ENCODE measurements at places on chromosomes 12 and 14.

GRCh38 chr12:65205886-65206285 is 36.5 kb downstream of the LEMD3 start:
- no peak for DNase-seq

DNA sequence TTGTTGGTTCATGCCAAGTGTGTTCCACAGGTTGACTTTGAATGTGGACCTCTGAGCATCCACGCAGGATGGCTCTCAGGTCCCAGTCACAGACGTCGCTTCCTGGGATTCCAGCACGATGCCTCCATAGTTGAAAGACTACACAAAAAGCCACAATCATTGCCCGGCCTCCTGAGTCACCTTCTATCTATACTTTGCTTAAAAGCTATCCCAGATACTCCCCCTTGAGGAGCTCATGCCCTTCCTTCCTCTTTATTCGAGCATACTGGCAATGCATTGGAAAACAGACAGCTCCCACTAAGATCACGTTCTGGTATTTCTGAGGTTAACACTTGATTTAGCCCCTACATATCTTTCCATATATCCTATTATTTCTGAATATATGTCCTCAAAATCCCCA is 40.1 kb downstream of the ZNF664 start:
- no peak for DNase-seq

- DNase-seq: no peak
Observed at GRCh38 chr12:1050059-1050707, 59.2 kb downstream of the ERC1 start.

DNA sequence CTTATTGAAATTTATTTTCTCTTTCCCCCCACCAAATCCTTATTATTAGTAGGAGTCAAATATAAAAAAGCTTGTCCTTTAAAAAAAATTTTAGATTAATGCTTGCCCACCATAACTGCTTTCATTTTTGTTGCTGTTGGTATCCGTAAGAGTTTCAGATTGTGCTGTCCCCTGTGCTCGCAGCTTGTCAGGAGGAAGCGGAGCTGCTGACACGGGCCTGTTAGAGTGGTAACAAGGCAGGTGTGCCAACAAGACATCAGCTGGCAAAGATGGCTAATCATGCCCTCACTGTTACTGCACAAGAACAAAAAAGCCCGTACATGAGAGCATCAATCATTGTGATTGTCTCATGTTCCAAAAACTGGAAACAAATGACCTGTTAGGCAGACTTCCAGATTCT is 148.4 kb downstream of the ALG10B start:
- no peak for DNase-seq

DNA sequence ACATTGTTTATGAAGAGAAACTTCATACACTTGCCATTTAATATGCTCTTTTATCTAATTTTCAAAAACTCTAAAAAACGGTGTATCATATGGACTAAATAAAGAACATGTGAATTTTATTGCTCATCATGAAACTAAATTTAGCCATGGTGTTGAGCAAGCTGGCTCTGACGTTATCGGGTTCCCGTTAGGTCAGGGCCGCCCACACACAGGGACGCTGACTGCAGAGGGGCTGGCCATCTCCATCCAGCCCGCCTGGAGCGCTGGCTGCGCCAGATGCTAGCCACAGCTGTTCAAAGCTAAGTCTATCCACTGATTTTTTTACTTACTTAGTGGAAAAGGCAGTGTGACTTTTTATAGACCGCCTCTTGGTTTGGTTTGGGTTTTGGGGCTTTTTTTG is 36.5 kb upstream of the DYNC1H1 start:
- DNase-seq: peak; percentile 13

GRCh38 chr14:68089146-68089731 is 269.7 kb downstream of the RAD51B start:
- DNase-seq: no peak

GRCh38 chr12:88982694-88983093 is 369.6 kb downstream of the DUSP6 start:
- no peak for DNase-seq

GRCh38 chr12:132827763-132828703 is 636 bp downstream of the GOLGA3 start:
- no peak for DNase-seq

GRCh38 chr12:31966558-31967205 is 7.5 kb downstream of the RESF1 start:
- no peak for DNase-seq

- DNase-seq: no peak
Observed at GRCh38 chr14:100307766-100308426, 1.7 kb upstream of the SLC25A29 start.

GRCh38 chr12:75900781-75901254 is 130.8 kb downstream of the PHLDA1 start:
- no peak for DNase-seq

GRCh38 chr12:56941299-56942017 is 7.2 kb upstream of the SDR9C7 start:
- DNase-seq: no peak

DNA sequence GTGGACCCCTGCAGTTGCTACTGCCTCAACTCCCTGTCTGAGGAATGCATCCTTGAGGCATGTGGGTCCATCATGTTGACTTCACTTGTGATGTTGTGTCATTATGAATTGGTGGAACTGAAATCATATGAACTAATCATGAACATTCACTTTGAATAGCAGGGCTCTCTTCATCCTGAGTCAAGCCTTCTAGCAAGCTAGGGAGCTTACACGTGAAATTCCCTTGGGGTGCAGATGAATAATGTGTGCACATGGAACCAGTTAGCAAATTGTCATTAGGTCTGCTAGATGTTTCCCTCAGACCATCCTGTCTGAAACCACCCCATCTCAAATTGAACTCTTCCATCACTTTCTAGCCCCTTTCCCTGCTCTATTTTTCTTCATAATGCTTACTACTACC is 3.6 kb downstream of the COQ6 start:
- no peak for DNase-seq

DNA sequence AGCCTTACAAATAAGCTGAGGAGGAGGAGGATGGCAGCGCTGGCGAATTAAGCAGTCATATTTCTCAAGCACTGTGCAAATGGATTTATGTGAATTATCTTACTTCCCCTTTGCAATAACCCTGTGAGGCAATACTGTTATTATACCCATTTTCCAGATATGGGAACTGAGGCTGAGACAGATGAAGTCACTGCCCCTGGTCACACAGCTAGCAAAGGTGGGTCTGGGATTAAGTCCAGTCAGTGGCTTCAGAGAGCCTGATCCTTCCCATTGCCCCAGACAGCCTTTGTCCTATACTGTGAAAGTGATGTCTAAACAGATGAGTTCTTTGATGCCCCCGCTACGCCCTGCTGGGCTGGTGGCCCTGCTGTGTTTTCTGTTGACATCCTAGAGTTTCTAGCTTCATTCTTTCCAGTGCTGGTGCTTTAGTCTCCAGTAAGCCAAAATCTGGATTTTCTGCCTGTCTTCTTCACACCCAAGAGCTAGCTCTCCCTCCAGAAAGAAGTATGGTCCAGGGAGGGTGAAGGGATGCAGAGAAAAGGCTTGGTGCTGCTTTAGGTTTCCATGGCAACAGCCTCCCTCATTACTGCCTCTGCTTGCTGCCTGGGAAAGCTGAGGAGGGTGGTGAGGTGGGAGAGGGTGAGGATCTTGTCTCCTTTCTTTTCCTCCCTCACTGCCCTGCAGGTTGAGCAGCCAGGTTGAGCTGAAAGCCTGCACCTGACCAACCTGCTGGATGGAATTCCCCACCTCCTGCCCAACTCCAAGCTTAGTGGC is 30.7 kb downstream of the TMEM63C start:
- no peak for DNase-seq

Measured in CD4-positive, alpha-beta T cell treated with Interferon gamma for 1 hour (primary cell).